ENCODE measurements at places on chromosomes 1 and 21. TPM values are rescaled to one million over a fixed set of nuclear protein-coding genes. Genes with fewer than 3 reads are reported as not detected.

- DNase-seq: no peak
Measured at GRCh38 chr1:185495007-185495406, 178.0 kb upstream of the IVNS1ABP start.

PRKAA2 gene
- total RNA-seq: 4.9 TPM

ATG4C gene
- total RNA-seq: 6.8 TPM

DNA sequence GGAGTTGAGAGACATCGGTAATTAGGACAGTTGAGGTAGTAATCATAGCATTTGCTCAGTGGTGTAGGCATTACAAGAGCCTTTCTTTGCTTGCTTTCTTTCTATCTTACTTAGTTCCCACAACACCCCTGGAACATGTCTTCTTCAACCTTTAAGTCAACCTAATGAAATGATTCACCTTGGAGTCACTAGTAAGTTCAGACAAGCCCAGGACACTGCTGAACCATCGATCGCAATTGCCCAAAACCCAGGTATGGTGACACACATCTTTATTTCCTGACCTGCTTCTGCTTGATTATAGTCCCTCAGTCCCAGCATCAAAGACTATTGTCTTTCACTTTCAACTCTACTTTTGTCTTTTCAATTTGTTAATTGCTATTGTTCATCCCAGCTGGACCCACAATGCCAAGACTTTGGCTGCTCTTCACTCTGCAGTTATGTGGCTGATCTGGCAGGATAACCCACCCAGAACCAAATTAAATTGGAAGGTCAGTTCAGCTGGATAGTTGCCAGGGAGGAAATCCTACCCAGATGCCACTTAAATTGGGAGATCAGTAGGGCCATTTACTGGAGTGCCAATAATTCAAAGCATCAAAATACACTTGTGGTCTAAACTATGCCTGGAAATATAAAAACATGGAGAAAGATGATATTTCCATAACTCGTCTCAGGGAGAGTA, 272.9 kb downstream of the RWDD3 start:
- no peak for DNase-seq
